ENCODE measurements at places on chromosomes 7 and 10.
A peak's percentile ranks its signal among the peaks of the same experiment; 100 is the strongest.

- DNase-seq = no peak
These were observed 48.1 kb downstream of the SAMD8 start for GRCh38 chr10:75159519-75159918.

- peak; percentile 35 for DNase-seq
These were observed 166.0 kb upstream of the SP4 start for GRCh38 chr7:21261627-21262594.

DNA sequence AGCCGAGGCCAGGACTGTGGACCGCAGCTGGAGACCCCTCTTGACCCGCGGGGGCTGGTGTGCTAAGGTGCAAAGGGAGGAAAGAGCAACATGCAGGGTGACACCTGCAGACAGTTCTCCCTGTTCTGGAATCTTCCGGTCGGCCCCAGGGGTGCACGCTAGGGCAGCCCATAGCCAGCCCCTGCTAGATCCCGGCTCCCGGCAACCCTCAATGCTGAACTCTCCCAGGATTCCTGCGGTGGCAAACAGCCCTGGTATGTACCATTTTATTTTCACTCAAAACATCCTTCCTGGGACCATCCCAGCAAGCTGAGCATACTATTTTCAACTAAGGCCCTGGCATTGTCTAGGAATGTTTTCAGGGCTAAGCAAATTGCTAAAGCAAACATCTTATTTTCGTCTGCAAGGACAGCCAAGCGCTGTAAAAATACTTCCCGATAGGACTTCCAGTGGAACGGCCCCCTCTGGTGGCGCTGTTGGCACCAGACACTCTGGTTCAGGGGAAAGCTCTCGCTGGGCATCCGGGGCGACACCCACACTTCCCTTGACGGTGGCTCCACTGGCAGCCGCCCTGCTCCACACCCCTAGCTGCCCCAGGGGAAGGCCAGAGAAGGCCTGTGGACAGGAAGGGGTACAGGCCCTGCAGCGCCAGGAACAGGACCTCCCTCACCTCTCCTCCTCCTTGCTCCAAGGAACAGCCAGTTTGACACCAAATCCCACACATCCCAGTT lies 99.4 kb downstream of the CTBP2 start:
- DNase-seq = peak; percentile 14

GRCh38 chr10:112332509-112333228 lies 41.2 kb upstream of the ACSL5 start:
- DNase-seq = no peak

DNA sequence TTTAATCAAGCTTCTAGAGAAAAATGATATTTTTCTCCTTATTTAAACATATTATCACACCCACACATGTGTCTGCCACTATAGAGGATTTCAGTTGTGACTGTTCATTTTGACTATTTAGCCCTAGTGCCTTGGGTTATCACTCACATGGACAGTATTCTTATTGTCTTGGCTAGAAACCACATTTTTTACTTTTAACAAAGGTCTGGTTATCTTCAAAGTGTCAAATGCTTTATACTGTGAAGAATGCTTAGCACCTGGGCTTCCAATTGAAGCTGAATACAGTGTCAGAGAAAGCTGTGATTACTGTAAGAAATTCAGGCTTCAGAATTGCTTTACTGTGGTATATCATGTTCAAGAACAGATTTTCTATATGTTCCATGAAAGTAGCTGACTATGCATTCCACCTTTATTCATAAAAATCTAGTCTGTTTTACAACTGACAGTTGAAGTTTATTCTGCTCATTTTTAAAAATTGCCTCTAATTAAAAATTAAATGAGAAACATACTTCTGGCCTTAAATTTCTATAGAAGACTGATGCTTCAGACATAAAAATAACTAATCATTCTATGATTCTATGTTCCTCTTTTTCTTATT lies 278.6 kb downstream of the SEMA3D start:
- DNase-seq = no peak

DNA sequence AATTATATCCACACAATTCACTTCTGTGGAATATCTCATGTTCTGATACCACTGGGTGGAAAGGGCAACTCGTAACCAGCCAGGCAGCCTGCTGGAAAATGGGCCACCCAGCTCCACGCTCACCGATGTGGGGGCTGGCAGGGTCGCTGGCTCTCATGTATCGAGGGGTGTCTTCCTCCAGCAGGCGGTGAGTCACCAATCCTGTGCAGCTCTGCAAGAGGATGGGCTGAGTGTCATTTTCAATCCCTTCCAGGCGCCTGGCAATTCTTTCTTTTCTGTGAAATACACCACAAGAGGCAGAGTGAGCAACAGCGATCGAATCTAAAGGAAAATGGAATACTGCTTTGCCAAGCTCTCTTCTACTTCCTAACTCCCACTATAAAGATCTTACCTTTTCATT lies 80.1 kb downstream of the SVIL start:
- no peak for DNase-seq

- DNase-seq = no peak
These were observed 82.2 kb downstream of the SEMA3D start for GRCh38 chr7:85104432-85105205.

DNA sequence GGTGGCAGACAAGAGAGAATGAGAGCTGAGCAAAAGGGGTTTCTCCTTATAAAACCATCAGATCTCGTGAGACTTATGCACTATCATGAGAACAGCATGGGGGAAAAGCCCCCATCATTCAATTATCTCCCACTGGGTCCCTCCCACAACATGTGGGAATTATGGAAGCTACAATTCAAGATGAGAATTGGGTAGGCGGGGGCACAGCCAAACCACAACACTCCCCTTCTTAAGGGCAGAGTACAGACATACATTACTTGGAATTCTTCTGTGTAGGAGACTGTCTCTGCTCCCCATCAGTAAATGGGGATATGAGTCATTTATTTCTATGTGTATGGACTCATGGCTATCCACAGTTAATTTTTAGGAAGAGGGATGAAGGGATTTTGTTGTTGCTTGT lies 31.2 kb downstream of the FAM171A1 start:
- no peak for DNase-seq

- no peak for DNase-seq
These were observed 21.7 kb downstream of the DOCK4 start for GRCh38 chr7:112184455-112184854.

- no peak for DNase-seq
These were observed 224.9 kb downstream of the SKIDA1 start for GRCh38 chr10:21300551-21300950.

GRCh38 chr7:124257638-124258308 lies 224.9 kb upstream of the TMEM229A start:
- DNase-seq = no peak

- DNase-seq = no peak
These were observed 56.5 kb upstream of the MPP7 start for GRCh38 chr10:28359334-28359733.

GRCh38 chr10:77601488-77601887 lies 36.1 kb downstream of the KCNMA1 start:
- DNase-seq = no peak

DNA sequence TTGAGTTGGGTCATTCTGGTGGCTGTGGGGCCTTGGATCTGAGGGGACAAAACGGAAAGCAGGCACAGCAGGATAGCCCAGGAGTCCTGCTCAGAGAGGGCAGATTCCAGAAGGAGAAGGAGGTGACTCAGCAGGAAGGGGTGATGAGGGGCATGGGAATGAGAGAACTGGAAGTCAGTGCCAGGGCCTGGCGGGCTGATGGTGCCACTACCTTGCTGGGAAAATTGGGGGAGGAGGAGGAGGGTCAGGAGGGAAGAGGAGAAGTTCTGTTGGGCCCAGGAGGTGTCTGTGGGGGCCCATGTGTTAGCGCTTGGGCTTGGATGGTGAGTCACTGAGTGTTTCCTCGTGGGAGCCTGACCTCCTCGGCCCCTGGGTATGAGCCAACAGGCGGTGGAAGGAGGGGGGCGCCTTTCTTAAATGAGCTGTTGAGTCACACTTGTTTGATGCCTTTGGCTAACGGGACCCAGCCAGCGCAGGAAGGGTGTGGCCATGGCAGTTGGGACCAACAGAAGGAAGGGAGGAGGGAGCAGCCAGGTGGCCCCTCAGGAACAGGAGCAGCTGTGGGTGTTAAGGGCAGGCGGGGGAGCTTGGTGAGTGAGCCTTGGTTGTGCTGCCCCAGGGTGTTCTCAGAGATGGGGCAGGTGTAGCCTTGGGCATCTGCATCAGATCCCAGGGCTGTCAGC lies 130.0 kb upstream of the BTBD16 start:
- no peak for DNase-seq

GRCh38 chr10:60031664-60032063 lies 125.3 kb upstream of the CCDC6 start:
- DNase-seq = no peak

DNA sequence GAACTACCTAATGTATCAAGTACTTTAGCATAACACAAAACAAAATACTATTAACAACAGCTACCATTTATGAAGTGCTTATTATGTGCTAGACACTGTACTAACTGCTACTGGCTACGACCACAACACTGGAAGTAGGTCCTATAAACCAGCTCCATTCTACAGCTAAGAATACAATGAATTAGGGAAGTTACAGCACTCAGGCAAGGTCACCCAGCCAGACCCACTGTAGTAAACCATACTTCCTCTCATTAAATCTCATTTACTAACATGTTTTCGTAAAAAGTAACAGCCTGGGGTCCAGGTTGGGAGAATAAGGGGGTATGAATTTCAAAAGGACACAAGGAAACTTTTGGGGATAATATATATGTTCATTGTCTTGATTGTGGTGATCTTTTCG lies 25.4 kb downstream of the NAPEPLD start:
- DNase-seq = no peak

Measured in activated T-cell treated with anti-CD3 and anti-CD28 coated beads for 1 hour (primary cell).